NCI-H82 (cell line): ENCODE measurements at places on chromosomes 12 and 14.

GRCh38 chr12:104784592-104784991, 173.5 kb downstream of the SLC41A2 start:
- DNase-seq = no peak

DNA sequence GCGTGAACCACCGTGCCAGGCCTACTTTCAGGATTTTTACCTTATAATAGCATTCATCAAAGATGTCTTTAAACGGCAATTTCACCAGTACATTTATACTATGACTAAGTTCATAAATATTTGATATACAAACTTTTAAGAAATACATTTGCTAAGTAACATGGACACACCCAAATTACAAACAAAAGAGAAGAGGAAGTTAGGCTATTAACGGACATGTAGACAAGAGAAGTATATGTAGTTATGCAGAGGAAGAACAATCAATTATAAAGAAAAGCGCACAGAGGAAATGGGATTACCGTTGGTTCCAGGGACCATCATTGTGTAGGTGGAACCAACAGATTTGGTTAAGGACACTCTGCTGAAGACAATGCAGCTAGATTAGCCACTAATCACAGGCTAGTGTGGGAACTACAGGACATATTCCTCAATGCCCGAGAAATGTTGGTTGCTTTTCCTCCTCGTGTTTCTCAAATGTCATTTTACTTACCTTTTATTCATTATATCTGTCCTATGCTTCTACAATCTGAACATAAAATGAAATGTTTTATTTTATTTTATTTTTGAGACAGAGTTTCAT, 24.0 kb upstream of the PKP2 start:
- peak; percentile 33 for DNase-seq

DNA sequence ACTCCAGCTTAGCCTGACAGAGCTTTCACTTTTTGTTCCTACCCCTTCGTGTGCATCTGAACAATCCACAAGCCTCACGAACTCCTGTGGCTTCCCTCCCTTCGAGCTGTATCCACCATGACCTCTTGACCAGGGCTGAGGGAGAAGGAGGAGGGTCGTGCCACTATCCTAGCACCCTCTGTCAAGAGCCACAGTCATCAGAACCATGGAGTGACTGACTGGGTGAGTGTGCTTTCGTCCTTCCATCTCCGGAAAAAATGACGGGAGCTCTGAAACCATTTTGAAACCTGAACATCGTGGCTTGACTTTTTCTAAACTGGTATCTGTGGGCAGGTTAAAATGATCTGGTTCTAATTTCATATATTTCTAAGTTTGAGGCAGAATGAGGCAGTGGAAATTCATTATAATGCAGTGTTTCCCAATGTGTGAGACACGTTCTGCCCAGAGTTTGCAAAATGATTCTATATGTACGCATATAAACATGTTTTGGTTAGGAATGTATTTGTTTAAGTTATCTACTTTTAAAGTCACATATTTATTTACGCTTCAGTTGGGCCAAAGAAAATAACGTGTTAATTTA, 27.0 kb downstream of the IL26 start:
- DNase-seq = no peak

GRCh38 chr12:25366122-25366521, 115.4 kb upstream of the KRAS start:
- no peak for DNase-seq

DNA sequence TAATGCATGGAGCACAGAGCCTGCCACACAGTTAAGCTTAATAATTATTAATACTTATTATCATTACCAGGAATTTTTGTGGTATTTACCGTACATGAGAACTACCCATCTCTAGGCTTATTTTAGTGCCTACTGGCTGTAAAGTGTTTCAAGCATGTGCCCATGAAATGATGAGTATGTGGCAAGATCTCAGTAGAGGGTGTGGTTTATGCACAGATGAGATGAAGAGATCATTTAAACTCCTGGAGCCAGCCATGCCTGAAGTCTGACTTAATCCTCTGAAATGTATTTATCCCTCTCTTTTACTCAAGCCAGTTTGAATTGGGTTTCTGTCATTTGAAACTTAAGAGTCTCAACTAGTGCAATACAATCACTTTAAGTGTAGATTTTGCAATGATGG, 60.2 kb downstream of the DAO start:
- peak; percentile 32 for DNase-seq

GRCh38 chr14:103858063-103858781, 10.8 kb upstream of the PPP1R13B start:
- DNase-seq = no peak

DNA sequence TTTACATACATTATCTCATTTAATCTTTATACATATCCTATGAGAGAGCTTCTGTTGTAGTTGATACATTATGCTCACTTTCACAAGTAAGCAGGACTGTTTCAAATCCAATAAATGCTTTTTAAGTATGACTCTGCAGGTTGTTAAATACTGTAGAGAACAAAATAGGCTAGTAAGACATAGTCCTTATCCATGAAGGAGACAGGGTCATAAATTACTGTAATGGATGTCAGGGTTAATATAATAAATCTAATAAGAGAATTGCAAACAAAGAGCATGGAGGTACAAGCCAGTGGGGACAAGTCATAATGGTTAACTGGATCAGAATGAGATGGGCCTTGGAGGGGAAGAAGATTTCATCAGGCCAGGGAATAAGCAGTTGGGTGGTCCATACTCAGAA, 303.8 kb upstream of the RGS6 start:
- DNase-seq = peak; percentile 60

DNA sequence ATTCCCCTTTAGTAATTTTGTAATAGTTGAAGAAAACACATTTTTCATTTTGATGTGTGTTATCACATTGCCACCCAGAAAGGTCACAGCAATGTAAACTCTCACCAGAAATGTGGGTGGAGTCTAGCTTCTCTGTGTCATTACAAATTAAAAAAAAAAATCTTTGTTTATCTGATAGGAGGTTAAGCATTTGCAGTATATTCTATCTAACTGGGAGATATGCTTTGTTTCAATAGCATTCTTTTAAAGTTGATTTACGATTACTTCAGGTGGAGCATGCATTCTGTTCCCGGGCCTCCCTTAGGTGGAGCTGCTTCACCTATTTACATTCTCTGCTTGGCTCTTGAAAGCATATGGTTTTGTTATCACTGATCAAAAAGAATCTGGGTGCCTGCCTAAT, 7.8 kb downstream of the ADIPOR2 start:
- no peak for DNase-seq

DNA sequence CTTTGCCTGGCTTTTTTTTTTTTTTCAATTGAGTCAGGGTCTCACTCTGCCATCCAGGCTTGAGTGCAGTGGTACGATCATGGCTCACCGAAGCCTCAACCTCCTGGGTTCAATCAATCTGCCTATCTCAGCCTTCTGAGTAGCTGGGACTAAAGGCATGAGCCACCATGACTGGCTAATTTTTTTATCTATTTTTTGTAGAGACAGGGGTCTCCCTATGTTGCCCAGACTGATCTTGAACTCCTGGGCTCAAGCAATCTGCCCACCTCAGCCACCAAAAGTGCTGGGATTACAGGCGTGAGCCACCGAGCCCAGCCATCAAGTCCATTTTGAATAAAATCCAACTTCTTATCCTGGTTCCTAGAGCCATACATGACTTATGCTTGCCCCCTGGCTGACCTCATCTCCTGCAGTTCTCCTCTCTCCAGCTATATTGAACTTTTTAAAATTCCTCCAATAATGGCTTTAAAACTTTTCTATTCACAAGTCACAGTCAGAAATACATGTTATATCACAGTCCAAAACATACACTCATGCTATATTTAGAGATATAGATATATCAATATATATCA, 10.4 kb upstream of the RND1 start:
- DNase-seq = no peak

DNA sequence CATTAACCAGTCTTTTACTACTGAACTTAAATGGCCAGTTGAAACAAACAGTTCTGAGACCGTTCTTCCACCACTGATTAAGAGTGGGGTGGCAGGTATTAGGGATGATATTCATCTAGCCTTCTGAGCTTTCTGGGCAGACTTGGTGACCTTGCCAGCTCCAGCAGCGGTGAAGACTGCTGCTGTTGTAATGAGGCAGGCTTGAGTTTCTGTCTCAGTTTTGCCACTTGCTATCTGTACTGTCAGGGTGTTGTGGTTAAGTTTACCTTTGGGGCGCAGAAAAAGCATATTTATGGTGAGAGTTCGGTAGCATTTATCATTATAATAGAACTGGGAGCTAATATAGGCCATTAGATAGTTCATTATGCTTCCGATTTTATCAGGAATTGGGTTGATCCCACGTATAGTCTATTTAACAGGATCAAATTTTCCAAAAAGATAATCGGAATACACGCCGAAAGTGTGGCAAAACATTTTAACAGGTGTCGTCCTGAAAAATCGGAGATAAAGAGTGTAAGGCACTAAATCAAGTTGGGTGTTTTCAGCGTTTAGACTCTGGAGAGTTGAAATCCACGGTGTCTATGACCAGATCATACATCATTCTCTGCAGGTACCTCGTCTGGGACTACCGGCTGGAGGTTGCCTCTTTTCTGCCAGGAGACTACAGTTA, 688 bp upstream of the NECAP1 start:
- DNase-seq = peak; percentile 16

- peak; percentile 15 for DNase-seq
These were observed 4.8 kb downstream of the ARHGAP5 start for GRCh38 chr14:32081901-32082300.

DNA sequence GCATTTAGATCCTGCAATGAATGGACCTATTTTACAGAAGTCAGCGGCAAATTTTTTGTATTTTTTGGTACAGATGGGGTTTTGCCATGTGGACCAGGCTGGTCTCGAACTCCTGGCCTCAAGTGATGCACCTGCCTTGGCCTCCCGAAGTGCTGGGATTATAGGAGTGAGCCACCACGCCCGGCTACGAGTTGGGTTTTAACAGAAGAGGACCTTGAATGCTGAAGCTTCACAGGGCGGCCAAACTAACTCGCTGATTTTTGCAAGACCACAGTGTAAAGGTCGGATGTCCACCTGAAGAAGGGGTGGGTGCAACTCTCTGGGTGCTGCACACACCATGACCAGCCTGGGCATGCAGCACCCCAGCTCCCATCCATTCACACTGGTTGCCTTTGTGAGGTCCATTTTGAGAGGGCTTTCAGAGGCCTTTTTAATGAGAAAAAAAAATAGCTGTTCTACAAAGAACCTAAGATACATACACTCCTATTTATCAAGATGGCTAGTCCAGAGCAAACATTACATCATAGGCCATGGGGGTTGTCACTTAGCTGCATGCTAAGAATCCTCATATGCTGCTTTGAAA, 21.6 kb upstream of the CDK2AP1 start:
- no peak for DNase-seq

GRCh38 chr12:92546635-92547348, 156.0 kb upstream of the PLEKHG7 start:
- no peak for DNase-seq

DNA sequence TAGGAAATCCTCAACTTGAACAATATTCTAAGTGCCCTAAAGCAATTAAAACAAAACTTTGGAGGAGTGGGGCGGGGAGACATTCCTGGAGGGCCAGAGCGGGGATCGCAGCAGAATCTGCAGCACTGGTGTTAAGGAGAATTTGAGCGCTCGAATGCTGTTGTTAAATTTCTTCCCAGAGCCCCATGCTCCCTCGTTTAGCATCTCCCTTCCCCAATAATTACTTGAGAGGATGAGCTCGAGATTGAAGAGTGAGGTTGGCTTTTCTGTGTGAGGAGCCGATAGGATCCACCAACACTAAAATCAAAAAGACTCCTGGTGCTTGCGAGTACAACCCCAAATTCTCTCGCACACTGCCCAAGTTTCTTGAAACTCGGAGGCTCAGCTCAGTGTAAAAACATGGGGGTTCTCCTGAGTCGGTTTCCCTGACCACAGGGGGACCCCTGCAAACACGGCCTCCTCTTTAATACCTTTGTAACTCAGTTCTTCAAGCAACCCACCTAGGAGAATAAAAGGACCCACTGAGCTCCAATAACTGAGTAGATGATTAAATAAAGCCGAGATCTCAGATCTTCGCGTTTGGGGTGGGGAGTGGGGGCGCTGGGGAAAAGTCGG, 10.2 kb upstream of the FOXG1 start:
- DNase-seq = no peak

- no peak for DNase-seq
These were observed 22.0 kb downstream of the SYNE3 start for GRCh38 chr14:95494456-95494855.

DNA sequence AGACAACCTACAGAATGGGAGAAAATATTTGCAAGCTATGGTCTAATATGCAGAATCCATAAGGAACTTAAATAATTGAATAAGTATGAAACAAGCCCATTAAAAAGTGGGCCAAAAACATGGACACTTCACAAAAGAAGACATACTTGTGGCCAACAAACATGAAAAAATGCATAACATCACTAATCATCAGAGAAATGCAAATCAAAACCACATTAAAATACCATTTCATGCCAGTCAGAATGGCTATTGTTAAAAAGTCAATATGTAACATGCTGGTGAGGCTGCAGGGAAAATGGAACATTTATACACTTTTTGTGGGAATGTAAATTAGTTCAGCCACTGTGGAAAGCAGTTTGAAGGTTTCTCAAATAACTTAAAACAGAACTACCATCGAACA, 945.4 kb upstream of the FLRT2 start:
- DNase-seq = no peak

- DNase-seq = no peak
These were observed 205.1 kb upstream of the GZMB start for GRCh38 chr14:24838945-24839616.

DNA sequence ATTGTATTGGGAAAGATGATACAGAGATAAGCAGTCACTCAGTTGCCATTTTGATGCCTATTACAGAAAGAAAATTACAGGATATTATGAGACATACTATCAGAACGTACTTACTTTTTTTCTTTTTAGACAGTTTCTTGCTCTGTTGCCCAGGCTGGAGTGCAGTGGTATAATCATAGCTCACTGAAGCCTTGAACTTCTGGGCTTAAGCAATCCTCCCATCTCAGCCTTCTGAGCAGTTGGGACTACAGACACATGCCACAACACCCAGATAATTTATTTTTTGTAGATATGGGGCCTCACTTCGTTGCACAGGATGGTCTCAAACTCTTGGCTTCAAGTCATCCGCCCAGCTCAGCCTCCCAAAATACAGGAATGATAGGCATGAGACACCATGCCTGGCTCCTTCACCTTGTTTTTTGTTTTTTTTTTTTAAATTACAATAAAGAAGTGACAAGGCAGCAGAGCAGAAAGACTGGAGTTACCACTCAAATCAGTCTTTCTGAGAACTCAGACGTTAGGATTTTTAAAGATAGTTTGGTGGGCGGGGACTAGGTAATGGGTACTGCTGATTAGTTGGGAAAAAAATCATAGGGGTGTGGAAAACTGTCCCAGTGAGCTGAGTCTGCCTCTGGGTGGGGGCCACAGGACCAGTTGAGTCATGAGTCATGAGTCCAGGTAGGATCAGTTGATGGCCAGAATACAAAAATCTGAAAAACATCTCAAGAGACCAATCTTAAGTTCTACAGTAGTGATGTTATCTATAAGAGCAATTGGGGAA, 11.5 kb upstream of the CPM start:
- DNase-seq = no peak

- DNase-seq = no peak
These were observed 178.0 kb downstream of the GRIP1 start for GRCh38 chr12:66500841-66501240.

GRCh38 chr12:70427611-70428010, 61.5 kb downstream of the KCNMB4 start:
- no peak for DNase-seq
